SIG-M5 (cell line): ENCODE measurements at places on chromosomes 6 and 20.

DNA sequence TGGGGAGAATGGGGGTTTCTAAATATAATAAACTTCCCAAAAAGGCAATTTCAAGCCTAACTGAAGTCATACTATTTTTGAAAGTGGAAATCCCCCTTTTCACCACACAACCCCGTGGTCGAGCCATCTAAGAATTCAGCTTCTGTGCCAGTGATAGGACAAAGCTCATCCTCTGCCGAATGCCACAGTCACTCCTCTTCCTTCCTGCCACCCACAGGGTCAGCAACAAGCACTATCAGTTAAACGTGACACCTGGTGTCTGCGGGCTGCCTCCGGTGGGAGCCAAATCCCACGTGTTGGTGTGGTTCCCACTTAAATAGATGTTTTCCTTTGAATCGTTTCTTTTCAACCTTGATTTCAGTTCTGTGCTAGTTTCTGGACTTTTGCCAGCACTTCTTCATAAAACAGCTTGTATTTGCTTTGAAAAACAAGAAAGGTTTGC, 60.7 kb downstream of the TNFAIP3 start:
- peak; percentile 74 for DNase-seq

GRCh38 chr20:45189067-45189609, 14.4 kb downstream of the PI3 start:
- DNase-seq, result no peak

DNA sequence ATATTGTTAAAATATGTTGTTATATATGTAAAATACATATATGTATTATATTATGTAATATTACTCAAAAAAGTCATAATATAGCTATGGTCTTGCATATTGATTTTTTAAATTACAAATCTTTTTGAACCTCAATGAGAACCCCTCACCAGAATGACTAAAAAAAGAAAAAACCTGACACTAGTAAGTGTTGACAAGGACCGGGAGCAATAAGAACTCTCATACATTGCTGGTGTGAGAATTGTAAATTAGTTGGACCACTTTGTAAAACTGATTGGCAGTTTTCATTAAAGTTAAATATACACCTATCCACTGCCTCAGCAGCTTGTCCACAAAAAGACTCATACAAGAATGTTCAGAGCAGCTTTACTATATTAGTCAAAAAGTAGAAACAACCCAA, 280.0 kb downstream of the BMP7 start:
- no peak for DNase-seq

DNA sequence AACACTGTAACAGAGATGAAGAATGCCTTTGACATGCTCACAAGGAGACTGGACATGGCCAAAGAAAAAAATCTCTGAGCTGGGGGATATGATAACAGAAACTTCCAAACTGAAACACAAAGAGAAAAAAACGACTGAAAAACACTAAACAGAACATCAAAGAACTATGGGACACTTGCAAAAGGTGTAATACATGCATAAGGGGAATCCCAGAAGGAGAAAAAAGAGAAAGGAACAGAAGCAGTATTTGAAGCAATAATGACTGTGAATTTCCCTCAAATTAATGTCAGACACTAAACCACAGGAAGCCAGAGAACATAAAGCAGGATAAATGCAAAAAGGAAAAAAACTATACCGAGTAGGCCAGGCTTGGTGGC, 117.4 kb upstream of the ARID1B start:
- DNase-seq, result no peak

- DNase-seq, result no peak
Measured at GRCh38 chr6:153862139-153862538, 176.9 kb upstream of the OPRM1 start.
